ENCODE measurements at places on chromosomes 7 and 10. TPM values are rescaled to one million over a fixed set of nuclear protein-coding genes. Genes with fewer than 3 reads are reported as not detected.
A peak's percentile ranks its signal among the peaks of the same experiment; 100 is the strongest.

DNA sequence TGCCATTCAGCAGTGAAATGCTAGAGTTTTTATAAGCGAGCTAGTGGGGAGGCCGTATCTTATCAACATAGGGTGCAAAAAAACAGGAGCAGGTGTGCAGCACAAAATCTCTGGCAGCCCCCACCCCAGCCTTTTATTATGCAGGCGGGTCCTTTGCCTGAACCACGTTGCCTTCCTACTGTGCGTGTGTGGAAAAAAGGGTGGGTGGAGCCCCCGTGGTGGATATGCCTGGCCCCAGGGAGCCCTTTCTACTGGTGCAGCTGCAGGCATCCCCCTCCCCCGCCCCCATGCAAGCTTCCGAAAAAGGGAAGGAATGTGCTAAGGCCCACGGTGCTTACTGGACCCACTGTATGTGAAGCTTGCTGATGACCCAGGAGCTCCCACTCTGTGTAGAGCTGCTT lies 175.9 kb downstream of the USP6NL start:
- no peak for DNase-seq

- DNase-seq = no peak
Observed at GRCh38 chr7:140675726-140676125, 3.0 kb downstream of the ADCK2 start.

- no peak for DNase-seq
Observed at GRCh38 chr7:132117181-132117580, 459.1 kb downstream of the PLXNA4 start.

DNA sequence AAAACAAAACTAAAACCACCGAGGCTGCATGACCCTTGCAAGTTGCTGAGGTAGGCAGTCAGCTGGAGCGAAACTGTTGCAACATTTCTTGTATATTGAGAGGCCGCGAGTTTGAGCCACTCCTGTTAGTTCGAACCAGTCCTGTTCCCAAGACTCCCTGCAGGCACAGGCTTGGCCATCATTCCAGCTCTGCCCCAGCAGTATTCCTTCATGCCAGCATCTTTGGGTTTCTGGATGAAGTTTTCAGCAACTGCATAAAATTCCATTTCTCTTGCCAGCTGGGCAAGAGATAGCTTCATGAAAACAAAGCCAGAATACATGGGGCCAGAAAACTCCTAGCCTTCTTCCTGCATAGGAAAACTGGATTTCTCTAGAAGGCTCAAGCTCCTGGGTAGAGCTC lies 207.6 kb downstream of the FRMD4A start:
- DNase-seq = no peak

DNA sequence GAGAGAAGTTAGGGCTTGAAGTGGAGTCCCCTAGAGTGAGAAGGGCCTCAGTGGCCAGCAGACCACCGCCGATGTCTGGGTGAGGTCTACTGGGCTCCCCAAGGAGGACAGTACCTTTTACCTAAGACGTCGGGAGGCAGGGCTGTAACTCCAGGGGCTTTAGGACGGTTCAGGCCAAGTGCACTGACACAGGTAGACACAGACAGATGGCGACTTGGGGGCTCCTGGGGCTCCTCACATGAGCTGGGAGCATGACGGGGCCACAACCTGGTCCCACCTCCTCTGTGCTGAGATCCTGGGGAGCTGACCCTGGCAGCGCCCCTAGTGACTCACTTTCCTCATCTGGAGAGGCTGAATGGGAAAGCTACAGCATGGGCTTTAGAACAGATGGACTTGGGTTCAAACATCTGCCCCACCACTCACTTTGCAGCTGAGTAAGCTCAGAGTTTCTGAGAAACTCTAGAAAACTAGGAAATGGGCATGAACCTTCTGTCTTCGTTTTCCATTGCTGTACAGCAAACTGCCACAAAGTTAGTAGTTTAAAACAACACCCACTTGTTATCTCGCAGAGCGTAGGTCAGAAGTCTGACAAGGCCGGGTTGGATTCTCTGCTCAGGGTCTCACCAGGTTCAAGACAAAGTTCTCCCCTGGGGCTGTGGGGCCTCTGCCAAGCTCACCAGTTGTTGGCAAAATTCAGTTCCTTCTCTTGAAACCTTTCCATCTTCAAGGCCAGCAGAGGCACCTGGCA lies 4.7 kb upstream of the COMTD1 start:
- DNase-seq = no peak

DNA sequence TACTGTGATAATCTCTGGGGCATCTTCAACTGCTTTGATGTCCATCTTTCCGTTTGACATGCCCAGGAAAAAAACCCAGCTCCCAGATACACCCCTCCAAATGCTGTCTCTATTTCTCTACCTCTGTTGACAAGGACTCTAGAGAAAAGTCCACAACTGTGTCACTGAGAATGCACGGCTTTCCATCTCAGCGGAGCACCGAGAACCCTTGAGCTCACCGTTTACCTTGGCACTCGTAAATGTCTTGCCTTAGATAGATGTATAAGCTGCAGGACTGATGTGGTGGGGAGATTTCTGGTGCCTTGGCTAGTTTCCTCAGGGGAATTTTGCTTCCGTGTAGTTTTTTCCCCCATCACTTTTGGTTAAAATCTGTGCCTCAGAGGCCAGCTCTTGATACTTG lies 7.4 kb upstream of the MAPK8 start:
- DNase-seq = no peak

GRCh38 chr7:48638041-48638440 lies 286.3 kb upstream of the CDC14C start:
- DNase-seq = no peak

DNA sequence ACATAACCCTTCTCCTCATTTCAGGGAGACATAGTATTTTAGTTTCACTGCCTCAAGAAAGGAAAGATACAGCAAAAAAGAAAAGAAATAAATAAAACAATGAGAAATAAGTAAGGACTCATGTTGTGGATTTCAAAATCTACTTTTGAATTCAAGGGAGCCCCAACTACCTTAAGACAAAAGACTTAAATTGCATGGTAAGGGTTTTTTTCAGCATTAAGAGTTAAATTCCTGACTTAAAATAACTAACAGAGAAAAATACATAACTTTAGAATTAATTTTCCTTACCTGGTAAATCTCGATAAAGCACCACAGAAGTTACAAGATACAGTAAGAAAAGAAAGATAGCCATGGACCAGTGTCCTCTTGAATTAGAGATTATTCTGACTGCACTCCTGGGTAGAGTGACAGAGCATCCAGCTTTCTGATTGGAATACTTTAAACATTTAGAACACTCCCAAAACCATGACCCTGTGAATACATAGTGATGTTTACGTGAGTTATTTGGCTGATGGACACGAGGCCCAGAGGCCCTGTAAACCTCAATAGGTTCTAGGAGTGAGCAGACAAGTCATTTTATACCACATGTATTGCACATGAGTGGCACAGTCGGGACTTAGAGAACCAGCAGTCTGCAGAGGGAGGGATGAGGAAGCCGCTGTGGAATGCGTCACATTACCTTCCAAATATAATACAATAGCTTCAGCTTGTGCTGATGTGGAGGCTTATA lies 292.5 kb upstream of the SEMA3C start:
- DNase-seq = no peak

Gene RBP3
- not detected for total RNA-seq

Gene ANKRD30A
- not detected for total RNA-seq

DNA sequence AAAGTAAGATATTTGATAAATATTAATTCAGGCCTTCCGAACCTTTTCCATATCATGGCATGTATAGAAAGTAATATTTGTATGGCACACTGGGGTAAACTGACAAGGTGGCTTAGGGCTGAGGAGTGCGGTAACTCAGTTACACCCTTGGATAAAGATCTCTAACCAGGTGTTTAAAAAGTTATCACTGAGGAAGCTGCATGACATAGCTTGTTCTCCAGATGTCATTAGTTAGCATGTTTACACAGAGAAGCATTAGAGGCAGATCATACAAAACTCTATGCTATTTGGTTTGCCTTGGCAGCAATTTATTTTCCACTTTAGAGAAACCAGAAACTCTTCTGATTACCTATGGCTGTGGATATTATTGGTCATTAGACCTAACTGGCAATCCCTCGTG lies 118.2 kb downstream of the ST7 start:
- DNase-seq = no peak

- DNase-seq = no peak
Observed at GRCh38 chr7:6546498-6547251, 4.6 kb downstream of the GRID2IP start.

DNA sequence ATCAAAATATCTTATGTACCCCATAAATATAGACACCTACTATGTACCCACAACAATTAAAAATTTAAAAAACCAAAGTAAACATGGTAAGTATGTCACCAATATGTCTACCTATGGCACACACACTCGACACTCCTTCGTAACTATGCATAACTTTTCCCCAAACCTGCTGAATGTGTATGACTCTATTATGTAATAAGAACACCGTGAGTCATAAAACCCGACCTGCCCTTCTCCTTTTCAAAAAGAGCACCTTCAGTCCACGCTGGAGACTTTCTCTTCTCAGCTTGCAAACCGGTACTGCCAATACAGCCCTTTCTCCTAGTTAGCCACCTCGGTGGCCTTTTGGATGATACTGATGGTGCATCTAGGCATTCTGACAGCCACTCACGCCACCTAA lies 186.3 kb downstream of the PRPF18 start:
- DNase-seq = no peak

- DNase-seq = no peak
Observed at GRCh38 chr10:56973766-56974165, 612.7 kb upstream of the ZWINT start.

Gene PHKG1
- total RNA-seq = 9.4 TPM

DNA sequence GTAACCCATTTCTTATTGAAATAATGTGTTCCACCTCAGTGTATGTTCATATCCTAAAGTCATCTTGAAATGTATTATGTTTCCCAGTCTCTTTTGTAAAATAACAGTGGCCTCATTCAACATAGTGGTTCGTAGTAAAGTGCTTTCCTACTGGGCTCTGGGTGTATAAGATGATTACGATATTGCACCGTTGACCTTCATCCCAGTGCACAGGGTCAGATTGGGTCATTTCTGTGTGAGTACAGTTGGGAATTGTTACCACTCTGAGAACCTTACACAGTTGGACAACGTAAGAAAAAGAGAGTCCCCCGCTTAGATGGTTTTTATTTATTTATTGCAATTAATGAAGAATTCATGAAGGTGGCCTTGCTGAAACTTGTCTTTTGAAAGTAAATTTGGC lies 135.6 kb downstream of the CHN2 start:
- DNase-seq = no peak

DNA sequence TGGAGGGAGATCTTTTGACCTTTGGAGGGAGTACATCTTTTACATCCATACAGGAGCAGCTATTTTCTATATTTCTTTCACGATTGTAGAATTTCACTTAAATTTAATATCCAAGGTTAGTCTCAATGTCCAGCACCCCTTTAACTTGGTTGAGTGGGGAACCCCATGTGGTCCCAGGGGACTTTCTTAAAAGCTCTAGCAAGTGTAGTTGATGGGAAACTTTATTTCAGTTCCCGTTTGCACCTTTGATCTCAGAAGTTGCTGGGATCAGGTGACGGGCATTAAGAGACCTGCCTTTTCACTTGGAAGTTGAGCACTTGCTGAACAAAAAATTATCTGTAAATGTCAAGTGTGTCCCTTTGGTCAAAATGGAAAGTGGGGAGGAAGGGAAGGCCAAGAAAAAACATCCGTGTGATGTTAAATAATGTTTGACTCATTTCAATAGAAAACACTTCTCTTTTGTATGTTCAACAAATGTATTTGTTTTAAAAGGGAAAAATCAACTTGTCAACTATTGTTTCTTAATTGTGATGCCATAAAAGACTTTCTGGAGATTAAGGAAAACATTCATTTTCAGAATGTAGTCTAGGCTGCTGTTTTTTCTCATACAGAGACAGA lies 370.1 kb upstream of the GALNT17 start:
- no peak for DNase-seq

Gene MMRN2
- not detected for total RNA-seq

DNA sequence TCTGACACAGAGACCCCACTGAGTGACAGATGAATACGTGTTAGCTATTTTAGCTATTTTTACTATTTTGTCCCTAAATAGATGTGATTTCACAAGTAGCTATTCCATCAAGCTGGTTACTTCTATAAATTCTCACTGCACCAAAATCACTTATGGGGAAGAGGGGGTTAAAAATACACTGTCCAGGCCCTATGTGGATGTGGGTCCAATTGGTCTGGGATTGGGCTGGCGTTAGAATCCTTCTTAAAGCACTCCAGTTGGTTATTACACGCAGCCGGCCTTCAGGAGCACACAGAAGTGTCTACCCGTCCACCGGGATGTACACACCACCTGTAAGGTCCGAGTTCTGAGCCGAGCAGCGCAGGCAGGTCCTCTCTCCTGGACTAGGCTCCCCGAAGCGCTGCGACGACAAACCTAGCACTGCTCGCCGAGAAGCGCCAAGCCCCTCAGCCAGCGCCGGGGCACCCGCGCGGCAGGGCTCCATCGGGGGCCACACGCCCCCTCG lies 222.3 kb upstream of the MKLN1 start:
- DNase-seq = peak; percentile 59

Gene BEND7
- not detected for total RNA-seq

- DNase-seq = no peak
Observed at GRCh38 chr7:30200591-30200990, 65.8 kb downstream of the MTURN start.

- DNase-seq = no peak
Observed at GRCh38 chr10:707456-707855, 18.0 kb upstream of the DIP2C start.

- no peak for DNase-seq
Observed at GRCh38 chr7:143284591-143285469, at the start of gene TMEM139. Gene TMEM139 (plus strand): TSS chr7:143284958. CDS start chr7:143285958, 1,000 bp downstream.

DNA sequence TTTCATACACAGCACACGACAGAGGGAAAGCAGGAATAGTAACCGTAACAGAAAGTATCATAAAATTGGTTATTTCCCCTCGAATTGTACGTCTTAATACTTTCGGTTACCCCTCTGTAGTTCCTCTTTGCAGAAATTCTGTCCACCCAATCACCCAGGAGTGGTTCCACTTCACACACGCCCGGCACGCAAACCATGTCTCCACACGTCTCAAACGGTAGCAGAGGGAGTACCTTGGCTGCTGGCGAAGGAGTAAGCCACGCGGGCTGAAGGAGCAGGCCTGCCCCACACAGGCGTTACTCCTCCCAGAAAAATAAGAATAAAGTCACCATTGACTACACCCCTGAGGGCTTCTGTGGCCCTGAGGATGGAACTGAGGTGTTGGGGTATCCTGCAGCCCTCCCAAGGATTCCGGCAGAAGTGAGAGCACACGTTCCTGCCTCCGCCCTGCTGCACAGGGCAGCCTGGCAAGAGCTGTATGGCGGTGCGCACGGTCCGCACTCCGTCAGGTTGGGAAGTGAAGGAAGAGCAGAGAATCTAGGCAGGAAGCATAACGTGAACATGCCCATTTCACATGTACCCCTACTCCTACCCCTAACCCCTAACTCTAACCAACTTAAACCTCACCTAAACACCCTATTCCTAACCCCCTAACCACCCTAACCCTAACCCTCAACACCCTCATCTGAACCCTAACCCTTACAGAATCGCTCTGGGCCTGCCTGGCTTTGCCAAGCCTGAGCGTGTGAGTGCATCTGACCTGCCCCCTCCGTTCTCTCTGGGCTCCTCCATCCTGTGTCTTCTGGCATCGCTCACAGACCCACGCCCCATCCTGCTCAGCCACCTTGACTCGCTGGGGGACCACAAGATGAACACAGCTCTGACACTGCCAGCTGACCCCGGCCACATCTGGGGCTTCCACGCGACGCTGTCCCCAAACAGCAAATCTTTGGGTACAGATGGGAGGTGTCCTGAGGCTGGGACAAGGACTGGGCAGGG lies 18.2 kb downstream of the GPR146 start:
- DNase-seq = no peak

Gene FBXW4
- 35.7 TPM for total RNA-seq
